ENCODE measurements at places on chromosomes 11 and 22. TPM values are rescaled to one million over a fixed set of nuclear protein-coding genes. Genes with fewer than 3 reads are reported as not detected.

CATSPER1 gene
- 0.35 TPM for total RNA-seq

MRGPRE gene
- total RNA-seq, result not detected

XNDC1N gene
- total RNA-seq, result 7.8 TPM

RFPL3 gene
- not detected for total RNA-seq

LGR4 gene
- 4.0 TPM for total RNA-seq

ARHGAP8 gene
- not detected for total RNA-seq

All from myometrial cell (primary cell).